Kidney (tissue), 22 donors: ENCODE measurements at places on chromosomes 6 and 20.
A peak's percentile ranks its signal among the peaks of the same experiment; 100 is the strongest.

DNA sequence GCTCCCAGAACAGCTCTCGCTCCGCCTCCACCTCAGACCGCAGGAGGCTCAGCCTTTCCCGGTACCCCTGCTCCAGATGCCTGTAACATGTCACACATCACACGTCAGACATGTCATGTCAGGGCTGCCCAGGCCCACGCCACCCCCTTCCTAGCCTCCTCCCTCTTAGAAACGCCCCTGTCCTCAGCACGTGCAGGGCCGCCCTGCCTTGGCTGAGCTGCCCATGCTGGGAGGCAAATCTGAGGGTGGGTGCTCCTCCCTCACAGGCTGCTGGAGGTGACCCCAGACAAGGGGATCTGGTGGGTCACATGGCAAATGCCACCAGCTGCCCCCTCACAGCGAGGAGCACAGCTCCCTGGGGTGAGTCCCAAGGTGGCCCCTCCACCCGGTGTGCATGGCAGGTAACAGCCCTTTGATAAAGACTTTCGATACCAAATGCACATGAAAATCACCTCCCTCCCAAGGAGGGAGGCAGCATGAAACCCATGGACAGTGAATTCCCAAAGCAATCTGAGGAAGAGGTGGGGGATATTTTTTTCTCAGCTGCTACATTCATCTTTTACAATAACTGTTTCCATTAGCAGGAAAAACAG lies 84.1 kb downstream of the GINS1 start:
- DNase-seq, result peak; percentile 73

- no peak for DNase-seq
Measured at GRCh38 chr6:113172531-113172966, 684.6 kb upstream of the MARCKS start.

- no peak for DNase-seq
Measured at GRCh38 chr20:13809373-13809772, 24.5 kb downstream of the NDUFAF5 start.

DNA sequence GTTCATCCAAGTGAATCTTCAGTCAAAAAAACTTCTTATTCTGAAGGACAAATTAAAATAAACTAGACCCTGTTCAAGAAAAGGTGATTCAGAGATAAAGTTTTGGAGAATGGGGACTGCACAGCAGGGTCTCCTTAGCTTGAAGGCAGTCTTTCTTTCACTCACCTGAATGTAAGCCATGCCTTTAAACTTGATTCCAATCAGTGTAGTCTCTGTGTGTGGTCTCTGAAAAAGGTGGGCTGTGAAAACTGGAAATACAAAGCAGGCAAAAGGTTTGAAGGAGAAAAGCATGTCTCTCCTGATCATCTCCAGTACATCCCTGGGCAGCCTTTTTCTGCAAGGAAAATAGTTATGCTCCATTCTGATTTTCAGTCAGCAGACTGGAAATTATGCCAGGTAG lies 188.0 kb upstream of the SASH1 start:
- DNase-seq, result no peak

DNA sequence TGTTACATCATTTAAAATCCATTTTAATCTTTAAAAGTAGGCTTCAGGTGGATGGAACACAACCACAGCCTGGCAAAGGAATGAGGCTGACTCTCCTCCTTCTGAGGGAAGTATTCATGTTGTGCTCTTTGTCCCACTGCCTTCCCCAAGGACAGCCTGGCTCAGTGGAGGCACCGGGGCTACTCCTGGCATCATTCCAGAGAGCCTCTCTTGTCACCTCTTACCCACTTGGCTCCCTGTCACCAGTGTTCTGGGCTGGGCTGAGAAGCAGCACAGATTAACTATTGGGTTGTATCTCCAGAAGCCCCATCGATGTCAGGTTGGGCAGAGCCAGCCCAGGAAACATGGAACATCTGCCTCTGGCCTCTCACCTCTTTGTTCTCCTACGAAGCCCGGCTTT lies 10.7 kb upstream of the TP53INP2 start:
- no peak for DNase-seq

DNA sequence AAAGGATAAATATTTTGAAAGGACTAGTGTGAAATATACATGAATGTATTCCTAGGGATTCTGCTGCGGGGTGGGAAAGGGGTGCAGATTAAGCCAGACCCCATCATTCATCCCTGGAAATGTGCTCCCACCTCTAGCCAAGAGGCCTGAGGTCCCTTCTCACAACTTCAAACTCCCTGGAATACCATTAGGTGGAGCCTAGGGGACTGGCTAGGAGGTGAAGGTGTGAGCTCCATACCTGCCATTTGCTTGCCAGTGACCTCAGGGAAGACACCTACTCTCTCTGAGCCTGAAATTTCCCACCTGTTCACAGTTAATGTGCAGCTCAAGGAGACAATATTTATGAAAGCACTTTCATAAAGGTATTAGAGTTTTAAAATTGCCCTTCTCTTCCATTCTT lies 4.7 kb upstream of the CCN2 start:
- no peak for DNase-seq
